Endothelial cell of umbilical vein (primary cell): ENCODE measurements at places on chromosomes 4 and X. TPM values are rescaled to one million over a fixed set of nuclear protein-coding genes. Genes with fewer than 3 reads are reported as not detected.

Gene NPY5R
- not detected in 2 replicates for total RNA-seq

Gene ADH1B
- not detected in 2 replicates for total RNA-seq

Gene CXCL9
- total RNA-seq, result not detected in 2 replicates

Gene IQCM
- total RNA-seq, result not detected in 2 replicates

Gene MAPK10
- total RNA-seq, result 0.37 TPM in 1 of 2 replicates, not detected in the other

Gene DCUN1D4
- total RNA-seq, result 50.2 and 50.6 TPM in 2 replicates

Gene FGFBP2
- total RNA-seq, result not detected in 2 replicates

Gene NUP62CL
- not detected in 2 replicates for total RNA-seq

Gene FRG2
- not detected in 2 replicates for total RNA-seq

Gene MAEA
- total RNA-seq, result 66.0 and 66.6 TPM in 2 replicates

Gene GLUD2
- total RNA-seq, result 0.33 and 0.53 TPM in 2 replicates

Gene SLC6A8
- 23.6 and 28.8 TPM in 2 replicates for total RNA-seq

Gene ODAM
- not detected in 2 replicates for total RNA-seq

Gene CASP3
- total RNA-seq, result 54.5 and 66.1 TPM in 2 replicates

Gene REST
- 45.9 and 48.1 TPM in 2 replicates for total RNA-seq

Gene ADAMTS3
- 1.3 and 1.5 TPM in 2 replicates for total RNA-seq

Gene TSPAN6
- 43.1 and 44.6 TPM in 2 replicates for total RNA-seq

Gene SOD3
- not detected in 2 replicates for total RNA-seq

Gene BMP2K
- 37.9 and 38.9 TPM in 2 replicates for total RNA-seq

Gene VSIG1
- 2.1 and 2.6 TPM in 2 replicates for total RNA-seq

Gene KIT
- total RNA-seq, result 29.3 and 39.7 TPM in 2 replicates

Gene SHROOM2
- total RNA-seq, result 10.4 and 11.8 TPM in 2 replicates

Gene NCAPG
- total RNA-seq, result 63.4 and 66.4 TPM in 2 replicates

Gene DKK2
- total RNA-seq, result 0.09 and 0.24 TPM in 2 replicates

Gene UGT8
- 0.11 and 0.14 TPM in 2 replicates for total RNA-seq

Gene CFAP97
- 17.6 and 22.4 TPM in 2 replicates for total RNA-seq

Gene TMEM192
- 13.0 and 14.5 TPM in 2 replicates for total RNA-seq

Gene SLC9B1
- total RNA-seq, result 0.49 TPM in 1 of 2 replicates, not detected in the other

Gene TCEANC
- 0.75 and 1.8 TPM in 2 replicates for total RNA-seq

Gene MAP7D3
- total RNA-seq, result 20.0 and 22.8 TPM in 2 replicates

Gene MAGEA12
- total RNA-seq, result not detected in 2 replicates

Gene BBS12
- total RNA-seq, result 2.1 and 2.3 TPM in 2 replicates

Gene ARMCX2
- total RNA-seq, result 75.2 and 103 TPM in 2 replicates

Gene DAPP1
- not detected in 2 replicates for total RNA-seq

Gene WFS1
- 42.7 and 48.2 TPM in 2 replicates for total RNA-seq

Gene PAGE1
- not detected in 2 replicates for total RNA-seq

Gene TMEM35A
- total RNA-seq, result 6.5 and 7.2 TPM in 2 replicates

Gene RAB40AL
- 1.4 and 1.9 TPM in 2 replicates for total RNA-seq

Gene MRFAP1
- 317 and 335 TPM in 2 replicates for total RNA-seq

Gene CEP135
- 14.7 and 15.3 TPM in 2 replicates for total RNA-seq

Gene L1CAM
- total RNA-seq, result not detected in 2 replicates

Gene XK
- total RNA-seq, result 0.07 TPM in 1 of 2 replicates, not detected in the other

Gene SERTM2
- not detected in 2 replicates for total RNA-seq
